ENCODE measurements at places on chromosomes 6 and 20.
A peak's percentile ranks its signal among the peaks of the same experiment; 100 is the strongest.

DNA sequence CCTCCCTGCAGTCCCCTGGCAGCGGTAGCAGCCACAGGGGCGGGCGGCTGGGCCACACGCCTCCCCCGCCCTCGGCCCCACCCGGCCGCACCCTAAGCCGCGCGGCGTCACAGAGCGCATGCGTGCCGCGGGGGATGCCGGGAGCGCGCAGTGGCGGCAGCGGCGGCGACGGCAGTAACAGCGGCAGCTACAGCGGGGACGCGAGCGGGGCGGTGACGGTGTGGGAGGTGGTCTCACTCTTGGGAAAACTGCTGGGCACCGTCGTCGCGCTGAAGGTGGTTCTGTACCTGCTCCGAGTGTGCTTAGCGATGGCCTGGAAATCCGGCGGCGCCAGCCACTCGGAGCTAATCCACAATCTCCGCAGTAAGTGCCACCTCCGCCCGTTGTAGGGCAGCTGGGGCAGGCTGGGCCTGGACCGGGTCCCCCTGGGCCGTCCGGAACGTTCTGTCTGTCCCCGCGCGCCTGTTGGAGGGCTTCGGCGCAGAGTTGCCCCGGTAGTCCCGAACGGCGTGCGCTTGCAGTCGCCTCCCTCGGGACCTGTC is at the start of gene PCMT1:
TSS of gene PCMT1 (plus strand) at position 148 of the 542 bp plus-strand sequence. CDS start at position 309, 161 bp downstream.
- peak; percentile 83 for DNase-seq

DNA sequence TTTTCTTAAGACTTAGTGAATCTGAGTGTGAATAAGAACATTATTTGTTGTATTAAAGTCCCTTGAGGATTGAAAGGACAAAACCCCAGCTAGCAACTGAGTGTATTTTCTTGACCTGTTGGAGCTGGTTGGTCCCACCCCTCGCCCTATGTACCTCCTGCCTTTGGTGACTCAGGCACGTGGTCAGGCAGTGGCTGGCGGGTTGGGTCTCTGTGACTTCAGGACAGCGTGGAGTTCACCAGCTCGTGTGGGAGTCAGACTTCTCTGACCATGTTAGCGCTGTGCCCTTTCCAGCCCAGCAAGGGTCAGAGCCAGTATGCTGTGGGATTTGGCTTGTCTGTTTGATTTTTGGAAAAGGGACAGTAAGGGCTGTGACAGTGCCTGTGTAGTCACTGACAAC is 93.7 kb downstream of the SSR1 start:
- no peak for DNase-seq

- no peak for DNase-seq
Measured at GRCh38 chr6:332671-333070, 40.4 kb downstream of the DUSP22 start.

GRCh38 chr6:64415926-64416325 is 780.3 kb downstream of the PHF3 start:
- no peak for DNase-seq

GRCh38 chr6:30810813-30811339 is 66.5 kb upstream of the IER3 start:
- no peak for DNase-seq

DNA sequence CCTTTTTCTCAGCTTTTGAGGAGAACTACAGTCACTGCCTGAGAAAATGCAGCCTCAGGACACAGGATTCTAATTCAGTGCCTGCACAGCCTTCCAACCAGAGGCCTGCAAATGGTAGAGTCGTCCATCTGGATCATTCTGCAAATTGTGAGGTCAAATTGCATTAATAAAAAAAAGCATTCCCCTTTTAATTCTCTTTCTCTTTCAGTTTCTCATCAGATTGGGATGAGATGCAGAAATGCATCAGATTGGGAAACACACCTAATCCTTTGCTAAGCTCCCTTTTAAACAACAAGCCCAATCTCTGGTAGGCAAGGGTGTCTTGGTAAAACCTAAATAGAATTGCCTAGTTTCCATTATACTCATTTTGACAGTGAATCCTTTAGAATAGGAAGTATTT is 838.8 kb downstream of the MAFB start:
- no peak for DNase-seq

- no peak for DNase-seq
Measured at GRCh38 chr6:71222671-71223070, 65.9 kb upstream of the OGFRL1 start.

DNA sequence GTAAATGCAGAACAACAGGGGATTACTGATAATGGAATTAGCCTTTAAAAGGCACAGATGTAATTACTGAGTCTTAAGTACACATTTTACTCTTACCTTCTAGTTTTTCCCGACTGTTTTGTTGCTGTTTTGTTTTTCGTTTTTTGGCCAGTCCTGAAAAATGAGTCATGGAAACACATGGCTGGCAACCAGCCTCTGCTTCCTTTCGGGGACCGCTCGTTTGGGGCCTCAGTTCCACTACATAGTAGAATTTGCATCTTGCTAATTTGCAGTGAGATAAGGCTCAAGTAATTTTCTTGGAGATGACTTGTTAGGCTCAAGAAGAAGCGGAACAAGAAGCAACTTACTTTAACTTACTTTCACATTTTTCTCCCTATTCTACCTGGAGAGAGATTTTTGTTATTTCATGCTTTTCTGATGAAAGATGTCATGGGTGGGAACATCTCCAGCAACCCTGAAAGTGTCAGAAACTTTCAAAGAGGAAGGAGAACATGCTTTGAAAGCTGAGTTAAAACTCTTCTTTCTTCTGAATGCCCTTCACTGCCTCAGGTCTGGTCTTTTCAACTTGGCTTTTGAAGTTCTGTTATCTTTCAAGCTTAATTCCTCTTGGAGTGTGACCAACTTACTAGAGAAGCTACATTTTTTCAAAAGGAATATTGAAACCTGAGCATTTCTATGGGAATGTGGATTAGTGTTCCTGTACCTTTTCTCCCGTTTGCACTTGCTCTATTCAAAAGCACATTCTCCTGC is 71.5 kb upstream of the HDAC2 start:
- no peak for DNase-seq

DNA sequence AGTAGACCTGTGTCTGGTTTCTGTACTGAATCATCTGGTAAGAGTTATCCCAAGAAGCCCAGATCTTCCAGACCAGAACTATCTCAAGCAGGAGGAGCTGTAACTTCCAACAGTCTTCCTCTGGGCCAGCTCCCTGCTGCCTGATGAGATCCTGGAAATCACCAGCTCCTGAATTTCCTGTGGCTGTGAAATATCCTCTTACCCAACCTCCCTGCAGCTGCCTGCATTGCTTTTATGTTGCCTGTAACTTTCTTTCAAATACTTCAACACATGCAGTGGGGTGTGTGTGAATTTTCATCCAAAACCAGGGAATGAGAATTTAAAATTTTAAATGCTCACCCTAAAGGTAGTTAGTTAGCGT is 160.5 kb upstream of the LAMP5 start:
- no peak for DNase-seq

- DNase-seq = no peak
Measured at GRCh38 chr20:53276143-53276542, 304.0 kb downstream of the TSHZ2 start.

- DNase-seq = no peak
Measured at GRCh38 chr6:124953808-124954207, 8.4 kb upstream of the RNF217 start.

DNA sequence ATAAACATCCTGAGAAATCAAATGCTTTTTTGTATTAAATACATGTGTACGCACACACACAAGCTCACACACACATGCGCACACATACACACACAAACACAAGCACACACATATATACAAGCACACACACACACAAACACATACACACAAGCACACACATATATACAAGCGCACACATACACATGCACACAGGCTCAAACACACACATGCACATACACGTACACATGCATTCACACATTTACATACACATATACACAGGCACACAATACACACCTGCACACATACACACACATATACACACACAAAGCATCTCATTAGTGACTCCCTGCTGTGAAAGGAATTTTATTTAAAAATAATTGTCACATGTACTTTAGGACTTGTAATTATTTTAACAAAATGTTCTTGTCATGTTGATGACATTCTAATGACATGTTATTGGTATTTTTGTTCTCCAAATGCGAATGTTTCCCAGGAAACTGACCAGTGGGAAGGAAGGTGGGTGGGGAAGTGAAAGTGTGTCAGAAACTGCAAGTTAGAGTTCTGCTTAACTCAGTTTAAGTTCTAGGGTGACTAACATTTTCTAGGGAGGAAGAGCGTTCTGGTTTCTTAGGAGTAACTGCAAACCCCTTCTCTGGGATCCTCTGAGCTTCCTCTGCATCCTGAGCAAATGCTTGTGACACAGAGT is 113.9 kb upstream of the ZNF217 start:
- DNase-seq = no peak

GRCh38 chr20:32520927-32521203 is 64.3 kb downstream of the NOL4L start:
- no peak for DNase-seq

DNA sequence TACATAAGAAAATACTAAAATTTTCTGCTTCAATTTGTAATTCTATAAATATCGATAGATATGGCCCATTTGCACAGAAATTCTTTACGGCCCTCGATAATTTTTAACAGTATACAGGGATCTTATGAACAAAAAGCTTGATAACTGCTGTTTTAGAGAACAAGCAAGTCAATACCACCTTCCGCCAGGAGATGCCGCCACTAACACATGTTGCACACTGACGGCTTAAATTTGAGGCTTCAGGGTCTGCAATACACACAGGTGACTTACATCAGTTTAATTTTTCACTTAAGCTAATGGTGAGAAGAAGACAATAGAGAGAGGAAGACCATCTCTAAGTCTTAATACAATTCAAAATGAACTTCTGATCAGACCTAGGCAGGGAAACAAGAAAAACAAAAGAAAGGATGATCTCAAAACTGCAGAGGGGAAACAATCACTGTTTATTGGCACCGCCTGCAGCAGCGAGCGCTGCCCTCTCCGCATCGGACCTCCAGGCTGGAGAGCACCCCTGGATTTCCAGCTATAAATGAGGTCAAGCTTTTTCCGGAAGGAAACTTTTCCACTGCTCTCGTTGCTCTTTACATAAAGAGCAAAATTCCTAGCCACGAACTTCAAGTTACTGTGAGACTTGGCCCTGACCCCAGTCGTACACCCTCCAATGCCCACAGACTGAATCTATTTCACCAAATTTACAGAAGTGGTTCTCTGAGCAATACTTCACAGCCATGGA is 53.9 kb downstream of the OTOR start:
- peak; percentile 35 for DNase-seq

DNA sequence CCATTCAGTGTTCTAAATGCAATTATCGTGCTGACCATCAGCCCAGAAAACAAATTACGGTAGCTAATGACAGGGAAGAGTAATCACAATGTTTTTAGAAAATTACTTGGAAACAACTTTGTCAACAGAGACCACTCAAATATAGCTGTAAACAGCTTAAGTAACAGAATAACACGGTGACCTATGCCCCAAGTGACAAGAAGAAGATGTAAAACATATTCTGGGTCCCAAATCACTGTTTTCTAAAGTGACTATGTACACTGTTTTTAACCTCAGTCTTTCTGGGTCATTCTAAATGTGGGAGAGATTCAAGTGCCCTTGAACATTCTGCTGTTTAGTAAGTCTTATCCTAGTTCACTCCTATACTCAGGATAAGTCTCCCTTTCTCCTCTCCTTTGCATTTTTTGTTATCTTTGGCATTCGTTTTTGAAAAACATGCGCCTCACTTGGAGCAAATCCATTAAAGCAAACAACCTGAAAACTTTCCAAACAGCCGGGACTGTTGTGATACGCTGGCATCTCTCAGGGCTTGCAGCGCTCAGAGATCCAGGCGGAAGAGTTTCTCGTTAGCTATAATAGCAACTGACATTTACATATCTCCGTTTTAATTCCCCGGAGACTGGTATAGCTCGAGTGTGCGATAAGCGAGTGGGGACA is 114.5 kb upstream of the SOX4 start:
- no peak for DNase-seq

- no peak for DNase-seq
Measured at GRCh38 chr20:14264869-14265268, 72.5 kb downstream of the FLRT3 start.

DNA sequence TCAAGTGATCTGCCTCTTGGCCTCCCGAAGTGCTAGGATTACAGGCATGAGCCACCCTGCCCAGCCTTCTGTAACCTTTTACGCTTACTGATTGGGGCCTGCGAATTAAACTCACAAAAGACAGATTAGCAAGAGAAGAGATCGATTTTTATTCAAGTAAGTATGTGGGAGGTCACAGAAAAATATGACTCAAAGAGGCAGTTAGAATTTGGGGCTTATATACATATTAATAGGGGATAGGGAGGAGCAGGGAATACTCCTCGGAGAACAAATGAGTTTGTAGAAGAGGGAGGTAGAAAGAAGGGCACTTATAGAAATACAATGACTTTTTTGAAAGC is 78.9 kb downstream of the CD24 start:
- no peak for DNase-seq

DNA sequence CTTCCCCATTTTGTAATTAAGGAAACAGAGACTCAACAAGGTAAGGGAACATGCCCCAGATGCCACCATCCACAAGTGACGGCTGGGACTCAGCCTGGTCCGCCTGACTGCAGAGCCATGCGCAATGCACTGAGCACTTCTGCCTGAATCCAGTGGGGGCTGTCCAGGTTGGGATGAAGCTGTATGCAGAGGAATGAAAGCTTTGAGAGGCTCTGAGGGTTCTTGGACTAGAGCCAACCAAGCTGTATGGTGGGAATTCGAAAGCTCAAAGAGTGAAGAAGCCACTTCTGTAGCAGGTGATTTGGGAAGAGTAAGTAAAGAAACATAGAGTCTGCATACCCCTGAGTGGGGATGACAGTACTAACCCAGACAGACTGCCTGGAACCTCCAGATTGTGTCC is 127.6 kb upstream of the AKAP12 start:
- DNase-seq = no peak

- DNase-seq = no peak
Measured at GRCh38 chr6:90123831-90124230, 172.8 kb downstream of the BACH2 start.

DNA sequence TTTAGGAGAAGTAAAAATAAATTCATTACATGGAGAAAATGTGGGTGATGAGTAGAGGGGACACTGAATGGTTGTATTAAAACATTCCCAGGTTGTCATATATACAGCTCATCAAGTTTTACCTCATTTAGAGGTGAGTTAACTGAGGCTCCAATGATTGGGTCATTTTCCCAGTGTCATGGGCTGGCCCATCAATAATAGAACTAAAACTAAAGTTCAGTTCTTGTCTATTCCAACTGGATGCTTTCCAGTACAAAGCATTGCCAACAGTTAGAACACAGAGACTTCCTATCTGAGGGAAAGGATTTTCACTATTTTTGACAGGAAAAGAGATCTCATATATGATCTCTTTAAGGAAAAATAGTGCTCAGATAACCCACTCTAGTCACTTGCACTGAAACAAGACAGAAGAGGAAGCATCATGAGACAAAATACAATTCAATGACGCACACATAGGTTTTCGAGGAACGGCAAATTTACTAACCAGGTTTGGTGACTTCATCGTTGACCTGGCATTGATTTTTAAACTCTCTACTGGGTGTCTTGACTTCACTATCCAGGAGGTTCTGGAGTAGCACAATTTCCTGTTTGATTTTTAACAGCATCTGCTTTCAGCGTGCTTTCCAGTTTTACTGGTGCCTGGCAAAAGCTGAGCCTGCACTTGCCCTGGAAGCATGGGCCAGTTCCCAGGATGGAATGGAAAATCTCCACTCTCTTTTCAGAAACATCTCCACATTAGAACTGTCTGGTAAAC is 195.5 kb upstream of the FBXL4 start:
- no peak for DNase-seq

GRCh38 chr6:149963212-149963461 is 606 bp upstream of the ULBP1 start:
- DNase-seq = no peak

- DNase-seq = no peak
Measured at GRCh38 chr6:21171801-21172200, 421.8 kb upstream of the SOX4 start.

- DNase-seq = no peak
Measured at GRCh38 chr6:123203928-123204327, 207.9 kb downstream of the CLVS2 start.

Measured in T follicular helper cell (primary cell).